ENCODE measurements at places on chromosomes 6 and 20. TPM values are rescaled to one million over a fixed set of nuclear protein-coding genes. Genes with fewer than 3 reads are reported as not detected.

- H3K36me3 ChIP-seq: no peaks in the 10 kb centered on the region
- no peak overlapping the region for H3K4me3 ChIP-seq
Measured at GRCh38 chr6:100503043-100503705, 38.5 kb upstream of the SIM1 start.

- H3K4me3 ChIP-seq: no peak overlapping the region
- no peak for DNase-seq
- peaks cover 10% of the 10 kb centered on the region for H3K4me1 ChIP-seq
- H3K27me3 ChIP-seq: peaks cover 6% of the 10 kb centered on the region
- no peaks in the 10 kb centered on the region for H3K36me3 ChIP-seq
Measured at GRCh38 chr6:36774331-36774730, 64.9 kb downstream of the CPNE5 start.

The TMEM217 gene
- 0.98 TPM for total RNA-seq

The EPHA7 gene
- not detected for total RNA-seq

GRCh38 chr20:45407783-45408645 lies at the start of gene DBNDD2:
TSS of gene DBNDD2 (plus strand) at chr20:45408289. CDS start at chr20:45408468, 179 bp downstream.
- peak within 1 kb of the TSS; percentile 83 for H3K27ac ChIP-seq
- peaks cover 8% of the 10 kb centered on the region for H3K36me3 ChIP-seq
- peak within 1 kb of the TSS; percentile 76 for H3K4me3 ChIP-seq
- H3K4me1 ChIP-seq: peaks cover 24% of the 10 kb centered on the region
- H3K27me3 ChIP-seq: no peaks in the 10 kb centered on the region

Measured in HCT116 (cell line).